ENCODE measurements at places on chromosomes 3 and 15. TPM values are rescaled to one million over a fixed set of nuclear protein-coding genes. Genes with fewer than 3 reads are reported as not detected.

RAB8B gene
- polyA plus RNA-seq = 1.9 TPM

ANKUB1 gene
- polyA plus RNA-seq = not detected

ZBED2 gene
- 7.6 TPM for polyA plus RNA-seq

DUOX1 gene
- 64.7 TPM for polyA plus RNA-seq

ARHGEF26 gene
- 7.1 TPM for polyA plus RNA-seq

SI gene
- not detected for polyA plus RNA-seq

GP9 gene
- polyA plus RNA-seq = not detected

CPLX3 gene
- polyA plus RNA-seq = 1.2 TPM

CASR gene
- not detected for polyA plus RNA-seq

PARL gene
- 59.6 TPM for polyA plus RNA-seq

All from esophagus (tissue), 2 donors.